ENCODE measurements at places on chromosomes 5 and 9. TPM values are rescaled to one million over a fixed set of nuclear protein-coding genes. Genes with fewer than 3 reads are reported as not detected.

SPACA9 gene
- total RNA-seq: 1.2 TPM

ISOC1 gene
- 9.9 TPM for total RNA-seq

DOCK8 gene
- total RNA-seq: 207 TPM

ADRB2 gene
- total RNA-seq: 3.2 TPM

- no peak overlapping the region for H3K27ac ChIP-seq
- H3K4me3 ChIP-seq: no peak overlapping the region
- H3K36me3 ChIP-seq: peaks cover 4% of the 10 kb centered on the region
- H3K4me1 ChIP-seq: peaks cover 76% of the 10 kb centered on the region
- H3K27me3 ChIP-seq: no peaks in the 10 kb centered on the region
Measured at GRCh38 chr9:83698976-83699585, 8.7 kb downstream of the UBQLN1 start.

DNA sequence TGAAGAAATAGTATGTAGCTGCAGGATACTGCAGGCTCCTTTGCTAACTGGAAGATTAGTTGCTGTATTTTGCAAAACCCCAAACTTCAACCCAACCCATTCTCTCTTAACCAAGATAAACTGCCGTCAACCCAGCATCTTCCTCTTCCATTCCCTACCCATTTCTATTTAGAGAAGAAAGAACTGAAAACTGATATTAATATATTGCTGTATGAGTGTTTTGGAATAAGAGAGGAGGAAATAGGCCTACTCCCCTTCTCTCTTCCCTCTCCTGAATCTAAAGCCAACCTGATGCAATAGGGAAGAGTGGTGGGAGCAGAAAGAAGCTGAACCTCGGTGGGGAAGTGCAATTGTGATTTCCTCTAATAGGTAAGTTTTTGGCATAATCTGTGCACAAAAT, 83.7 kb downstream of the TMEM215 start:
- no peaks in the 10 kb centered on the region for H3K36me3 ChIP-seq
- peaks cover 3% of the 10 kb centered on the region for H3K27me3 ChIP-seq
- H3K4me1 ChIP-seq: no peaks in the 10 kb centered on the region
- no peak overlapping the region for H3K4me3 ChIP-seq
- no peak overlapping the region for H3K27ac ChIP-seq

GRCh38 chr9:126844085-126844484, 16.4 kb upstream of the ZBTB34 start:
- peaks cover 9% of the 10 kb centered on the region for H3K4me1 ChIP-seq
- H3K36me3 ChIP-seq: peaks cover 3% of the 10 kb centered on the region
- H3K27me3 ChIP-seq: peaks cover 2% of the 10 kb centered on the region
- no peak overlapping the region for H3K27ac ChIP-seq

Measured in activated B cell treated with CpG ODN at 0.5 μM for 24 hours (primary cell).